ENCODE measurements at places on chromosomes 2 and 18.

- no peak for DNase-seq
Measured at GRCh38 chr2:182895798-182896197, 29.4 kb upstream of the FRZB start.

- no peak for DNase-seq
Measured at GRCh38 chr2:236572482-236572881, 2.9 kb downstream of the ACKR3 start.

GRCh38 chr2:106205488-106205887 is 11.4 kb upstream of the UXS1 start:
- no peak for DNase-seq

DNA sequence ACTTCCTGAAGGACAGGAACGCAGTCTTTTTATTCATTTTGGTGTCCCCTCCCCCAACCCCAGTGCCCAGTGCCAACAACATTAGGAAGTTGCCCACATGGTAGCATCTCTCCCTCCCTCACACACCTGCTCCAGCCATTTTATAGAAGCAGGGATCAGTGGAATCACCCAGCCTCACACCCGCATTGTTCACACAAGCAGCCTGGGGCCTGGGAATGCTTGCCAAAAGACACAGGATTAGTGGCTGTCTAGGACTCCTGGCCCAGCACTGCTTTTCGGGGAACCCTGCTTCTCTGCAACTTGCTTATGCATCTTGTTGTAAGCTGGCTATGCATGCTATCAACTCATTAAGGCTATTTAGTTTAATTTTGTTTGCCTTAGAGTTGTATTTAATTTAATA is 17.9 kb downstream of the TMEM37 start:
- DNase-seq, result no peak

DNA sequence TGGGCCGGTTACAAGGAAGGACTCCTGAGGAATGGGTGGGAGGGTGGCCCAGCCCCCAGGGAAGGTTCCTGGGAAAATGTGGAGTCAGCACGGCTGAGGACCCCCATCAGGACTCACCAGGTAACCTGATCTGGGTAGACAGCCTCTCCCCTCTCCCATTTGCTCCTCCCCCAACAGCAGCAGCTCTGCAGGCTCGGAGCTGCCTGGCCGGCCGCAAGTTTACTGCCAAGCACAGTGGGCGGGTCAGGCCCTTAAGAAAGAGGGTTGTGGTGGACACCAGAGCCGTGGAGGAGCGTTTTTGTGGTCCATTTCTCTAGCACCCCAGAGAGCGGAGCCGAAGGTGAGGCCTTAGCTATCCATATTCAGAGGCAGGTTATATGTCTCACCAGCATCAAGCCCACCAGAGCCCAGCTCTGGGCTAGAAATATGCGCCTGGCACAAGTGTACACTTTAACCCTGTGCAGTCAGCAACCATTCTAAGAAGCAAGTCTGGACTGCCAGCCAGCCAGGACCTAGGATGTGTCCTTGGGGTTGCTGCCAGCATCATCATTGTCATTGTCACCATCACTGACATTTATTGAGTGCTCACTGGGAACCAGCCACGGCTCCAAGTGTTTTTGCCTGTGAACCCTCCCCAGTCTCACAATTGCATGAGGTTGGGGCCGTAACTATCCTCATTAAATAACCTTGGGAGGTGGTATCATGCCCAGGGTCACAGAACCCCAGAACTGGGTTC is 190.1 kb downstream of the KLHL29 start:
- DNase-seq, result no peak

DNA sequence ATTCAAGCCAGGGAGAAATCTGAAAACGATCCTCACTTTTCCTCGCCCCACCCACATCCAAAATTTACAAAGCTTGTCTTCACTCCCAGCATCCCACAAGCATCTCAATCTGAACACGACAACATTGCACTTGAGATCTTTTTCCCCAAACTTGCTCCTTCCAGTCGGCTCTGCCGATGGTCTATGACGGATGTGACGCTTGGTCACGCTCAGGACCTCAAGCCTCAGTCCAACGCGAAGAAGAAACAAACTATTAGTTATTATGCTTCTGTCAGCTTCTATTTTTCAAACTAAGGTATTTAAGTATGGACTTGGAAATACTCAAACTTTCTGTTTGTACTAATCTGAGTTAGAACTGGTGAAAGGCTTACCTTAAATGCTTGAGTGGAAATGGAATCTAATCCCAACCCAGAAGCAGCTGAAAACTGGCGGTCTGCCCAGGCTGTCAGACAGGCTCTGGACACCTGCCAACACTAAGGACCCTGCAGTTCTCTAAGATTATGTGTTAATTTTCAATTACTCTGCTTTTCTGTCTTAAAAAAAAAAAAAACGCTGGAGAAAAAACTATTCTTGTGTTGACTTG is 132.1 kb upstream of the DNMT3A start:
- no peak for DNase-seq
